ENCODE measurements at places on chromosomes 3 and 15.

GRCh38 chr3:130517602-130518001 is 625 bp downstream of the COL6A6 start:
- DNase-seq: no peak

GRCh38 chr15:98689431-98689861 is 41.1 kb downstream of the IGF1R start:
- no peak for DNase-seq

DNA sequence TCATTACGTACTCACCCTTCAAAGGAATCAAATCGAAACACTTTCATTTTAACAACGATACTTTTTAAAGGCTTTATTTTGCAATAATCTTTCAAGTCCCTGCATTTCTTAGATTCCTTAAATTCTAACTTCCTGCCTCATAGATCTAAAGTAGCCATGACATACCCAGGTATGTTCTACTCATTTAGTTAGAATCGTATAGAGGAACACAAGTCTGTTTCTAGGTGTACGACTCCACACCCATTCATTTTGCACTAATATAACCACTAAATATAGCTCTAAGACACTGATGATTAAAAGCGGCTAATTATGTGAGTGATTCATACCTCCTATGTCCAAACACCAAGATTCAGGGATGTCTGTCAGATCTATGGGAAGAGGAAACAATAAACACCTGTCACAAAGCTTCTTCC is 1.3 kb downstream of the ATP13A3 start:
- no peak for DNase-seq

DNA sequence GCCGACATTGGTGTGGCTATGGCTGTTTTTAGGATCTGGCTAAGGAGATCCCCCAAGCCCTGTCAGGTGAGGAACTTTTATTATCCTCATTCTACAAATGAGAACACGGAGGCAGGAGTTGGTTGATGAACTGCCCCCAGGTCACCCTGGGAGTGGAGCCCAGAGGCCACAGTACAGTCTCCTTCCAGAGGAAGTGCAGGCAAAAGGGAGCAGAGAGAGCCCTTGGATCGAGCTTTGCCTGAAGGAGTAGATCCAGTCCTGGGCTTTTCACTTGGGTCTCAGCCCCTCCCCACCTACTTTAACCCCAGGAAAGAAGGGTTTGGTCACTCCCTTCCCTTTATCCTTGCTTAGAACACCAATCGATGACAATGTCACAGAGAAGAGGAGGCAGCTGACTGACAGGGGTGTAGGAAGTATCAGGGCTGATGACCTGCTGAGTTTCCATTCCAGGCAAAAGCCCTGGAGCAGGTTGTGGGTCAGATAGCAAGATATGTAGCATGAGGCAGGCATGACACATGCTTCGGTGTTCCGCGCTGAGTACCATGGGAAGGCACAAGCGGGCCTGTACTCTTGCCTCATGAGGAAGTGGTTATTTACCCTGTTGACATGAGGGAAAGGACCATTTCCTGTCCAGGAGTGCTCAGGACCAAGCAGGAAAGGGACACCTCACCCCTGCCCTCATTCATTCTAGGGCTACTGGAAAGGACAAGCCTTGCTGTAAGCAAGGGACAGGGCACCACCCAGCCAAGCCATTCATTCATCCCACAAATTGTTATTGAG is 5.8 kb upstream of the PLA2G4D start:
- no peak for DNase-seq

DNA sequence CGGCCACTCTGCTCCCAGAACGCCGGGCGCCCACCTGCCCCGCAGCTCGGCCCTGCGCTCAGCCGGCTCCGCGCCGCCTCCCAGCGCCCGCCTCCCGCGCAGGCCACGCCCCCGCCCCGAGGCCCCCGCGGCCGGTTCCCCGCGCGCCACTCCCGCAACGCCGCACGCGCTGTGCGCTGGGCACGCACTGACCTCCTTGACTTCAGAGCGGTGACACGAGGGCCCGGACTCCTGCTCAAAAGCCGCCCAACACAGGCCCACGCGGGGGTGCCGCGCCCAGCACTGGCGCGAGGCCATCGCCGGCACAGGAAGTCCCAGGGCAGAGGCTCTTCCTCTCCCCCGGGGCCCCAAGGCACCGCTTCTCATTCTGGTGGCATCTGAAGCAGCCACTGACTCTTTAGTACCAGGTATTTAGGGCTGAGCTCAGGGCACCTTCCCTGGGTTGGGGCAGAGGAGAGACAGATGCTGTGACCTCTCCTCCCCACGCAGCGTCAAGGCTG is 12.4 kb downstream of the TNK2 start:
- no peak for DNase-seq

DNA sequence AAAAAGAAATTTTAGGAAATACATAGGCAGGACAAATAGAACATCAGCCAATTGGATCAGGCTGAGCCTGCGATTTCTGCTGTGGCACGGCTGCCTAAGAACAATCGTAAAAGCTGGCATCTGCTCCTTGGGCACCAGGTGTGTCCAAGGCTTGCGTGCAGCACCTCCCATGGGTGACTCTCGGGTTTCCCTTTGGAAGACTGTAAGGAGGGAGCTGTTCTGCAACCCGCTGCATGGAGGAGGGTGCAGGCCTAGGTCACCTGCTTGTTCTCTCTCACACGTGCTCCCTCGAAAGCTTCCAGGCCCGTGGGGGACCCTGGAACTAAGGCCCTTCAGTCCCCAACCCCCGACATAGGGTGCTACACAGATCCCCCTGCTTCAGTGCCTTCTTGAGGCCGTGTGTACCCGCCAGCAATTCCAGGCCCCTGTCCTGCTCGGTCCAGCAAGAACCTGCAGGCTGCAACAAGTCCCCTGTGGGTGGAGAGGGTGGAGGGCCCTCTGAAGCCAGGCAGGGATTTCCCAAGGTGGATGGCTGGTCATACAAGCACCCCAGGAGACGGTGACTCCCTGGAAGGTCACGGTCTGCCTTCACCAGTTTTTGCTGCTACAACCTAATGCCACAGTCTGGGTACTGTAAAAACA is 3.4 kb downstream of the GP9 start:
- peak; percentile 57 for DNase-seq

GRCh38 chr15:29104566-29104880 is 165.1 kb downstream of the NSMCE3 start:
- DNase-seq: no peak

DNA sequence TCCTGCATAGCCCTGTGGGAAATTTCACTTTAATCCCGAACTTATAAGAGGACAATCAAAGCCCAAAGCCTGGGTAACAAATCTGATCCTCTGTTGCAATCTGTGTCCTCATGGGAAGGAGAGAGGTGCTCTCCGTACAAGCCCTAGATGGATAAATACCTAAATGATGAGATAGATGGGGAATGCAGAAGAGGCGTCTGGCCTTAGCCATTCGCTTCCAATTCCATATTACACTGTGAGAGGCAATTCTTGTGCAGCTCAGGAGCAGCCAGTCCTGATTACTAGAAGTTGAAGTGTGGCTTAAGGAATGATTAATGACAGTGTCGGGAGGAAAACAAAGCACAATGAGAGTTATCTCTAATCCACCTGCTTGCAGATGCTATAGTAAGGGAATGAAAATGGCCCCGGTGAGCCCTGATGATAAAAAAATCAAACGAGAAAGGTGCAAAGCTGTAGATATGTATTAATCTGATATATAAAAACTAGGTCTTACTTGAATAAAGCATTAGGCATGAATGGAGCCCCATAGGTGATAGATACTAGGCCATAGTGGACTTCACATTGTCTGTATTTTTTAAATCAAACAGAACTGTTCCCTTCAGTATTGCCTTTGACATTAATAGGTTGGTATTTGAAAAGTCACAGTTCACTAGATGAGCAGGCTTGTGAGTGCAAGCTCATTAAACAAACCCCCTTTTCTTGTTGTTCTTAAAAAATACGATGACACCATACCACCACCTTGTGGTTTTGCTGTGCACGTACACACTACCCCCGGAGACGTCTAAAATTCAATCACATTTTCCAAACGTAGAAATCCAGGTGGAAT is 54.2 kb upstream of the TMCO5A start:
- peak; percentile 53 for DNase-seq

DNA sequence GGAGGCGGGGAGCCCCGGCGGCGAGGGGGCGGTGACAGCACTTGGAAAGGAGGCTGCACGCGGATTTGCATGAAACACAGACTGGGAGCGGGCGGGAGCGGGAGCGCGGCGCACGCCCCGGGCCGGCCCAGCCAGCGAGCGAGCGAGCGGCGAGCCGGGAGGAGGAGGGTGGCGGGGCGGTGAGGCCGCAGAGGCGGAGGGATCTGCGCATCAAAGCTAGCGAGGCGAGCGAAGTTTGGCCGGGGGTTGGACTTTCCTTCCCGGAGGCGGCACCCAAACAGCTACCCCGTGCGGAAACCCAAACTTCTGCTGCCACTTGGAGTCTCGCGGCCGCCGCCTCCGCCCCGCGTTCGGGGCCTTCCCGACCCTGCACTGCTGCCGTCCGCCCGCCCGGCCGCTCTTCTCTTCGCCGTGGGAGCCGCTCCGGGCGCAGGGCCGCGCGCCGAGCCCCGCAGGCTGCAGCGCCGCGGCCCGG is at the start of gene SMAD3:
Gene SMAD3, plus strand, starts transcription at position 72 of the 475 bp plus-strand sequence. CDS start 553 bp downstream, outside the sequence.
- DNase-seq: peak; percentile 45

GRCh38 chr15:61509327-61509840 is 280.3 kb upstream of the RORA start:
- no peak for DNase-seq

- DNase-seq: no peak
Measured at GRCh38 chr3:151174351-151174750, 28.7 kb downstream of the GPR171 start.

DNA sequence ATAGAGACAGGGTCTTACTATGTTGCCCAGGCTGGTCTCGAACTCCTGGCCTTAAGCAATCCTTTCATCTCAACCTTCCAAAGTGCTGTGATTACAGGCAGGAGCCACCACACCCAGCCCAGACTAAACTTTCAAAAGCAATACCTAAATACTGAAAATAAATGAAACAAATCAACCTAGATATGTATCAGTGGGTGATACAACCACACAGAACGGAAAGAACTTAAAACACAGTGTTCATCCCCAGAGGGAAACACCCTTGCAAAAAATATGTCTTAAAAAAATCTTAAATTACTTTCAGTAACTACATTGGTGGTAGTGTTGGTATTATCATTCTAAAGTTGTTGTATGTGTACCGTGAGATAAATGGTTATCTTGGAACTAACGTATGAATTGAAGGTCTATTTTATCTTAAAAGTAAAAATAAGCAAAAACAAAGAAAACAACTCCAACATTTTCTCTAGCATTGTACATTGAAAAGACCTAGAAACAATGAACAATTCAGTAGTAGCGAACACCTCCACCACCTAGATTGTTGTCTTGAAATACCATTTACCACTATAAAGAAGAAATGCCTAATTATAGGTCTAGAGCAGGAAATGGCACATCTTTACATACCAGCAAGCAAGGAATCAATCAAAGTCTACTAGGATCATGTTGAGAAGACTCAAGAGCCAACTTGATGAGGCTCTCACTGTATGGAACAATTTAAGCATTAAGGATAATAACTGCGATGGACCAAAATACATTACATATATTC is 24.7 kb downstream of the SLTM start:
- no peak for DNase-seq

DNA sequence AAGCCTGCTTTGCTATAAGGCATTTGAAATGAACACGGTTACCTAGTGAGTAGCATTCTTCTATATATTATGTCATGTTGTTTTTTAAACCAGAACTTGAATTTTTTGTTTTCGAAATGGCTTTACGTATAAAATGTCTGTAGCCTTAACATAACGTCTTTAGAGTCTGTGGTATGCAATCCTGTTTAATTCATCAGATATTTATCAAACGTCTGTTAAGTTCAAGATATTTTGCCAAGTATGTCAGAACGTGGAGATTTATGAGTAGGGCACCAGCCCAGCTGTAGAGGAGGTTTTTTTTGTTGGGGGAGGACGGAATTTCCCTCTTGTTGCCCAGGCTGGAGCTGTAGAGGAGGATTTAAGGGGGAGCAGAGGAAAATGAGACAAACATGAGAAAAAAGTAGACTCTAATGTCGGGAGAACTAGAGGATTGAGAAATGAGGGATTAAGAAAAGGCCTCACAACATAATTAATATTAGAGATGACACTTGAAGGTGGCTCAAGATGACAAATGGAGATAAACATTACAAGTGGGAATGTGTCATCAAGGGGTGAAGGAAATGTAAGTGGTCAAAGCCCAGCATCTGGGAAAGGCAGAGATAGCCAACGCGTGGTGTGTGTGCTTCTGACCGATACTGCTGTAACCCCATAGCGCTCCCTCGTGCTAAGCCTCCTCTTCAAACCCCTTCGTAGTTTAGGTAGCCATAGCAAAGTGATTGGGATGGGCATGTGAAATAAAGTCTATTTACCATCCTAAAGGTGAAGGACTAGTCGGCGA is 154.0 kb upstream of the GOLGA6L4 start:
- DNase-seq: no peak

- no peak for DNase-seq
Measured at GRCh38 chr3:139199421-139200010, 144.3 kb upstream of the MRPS22 start.

DNA sequence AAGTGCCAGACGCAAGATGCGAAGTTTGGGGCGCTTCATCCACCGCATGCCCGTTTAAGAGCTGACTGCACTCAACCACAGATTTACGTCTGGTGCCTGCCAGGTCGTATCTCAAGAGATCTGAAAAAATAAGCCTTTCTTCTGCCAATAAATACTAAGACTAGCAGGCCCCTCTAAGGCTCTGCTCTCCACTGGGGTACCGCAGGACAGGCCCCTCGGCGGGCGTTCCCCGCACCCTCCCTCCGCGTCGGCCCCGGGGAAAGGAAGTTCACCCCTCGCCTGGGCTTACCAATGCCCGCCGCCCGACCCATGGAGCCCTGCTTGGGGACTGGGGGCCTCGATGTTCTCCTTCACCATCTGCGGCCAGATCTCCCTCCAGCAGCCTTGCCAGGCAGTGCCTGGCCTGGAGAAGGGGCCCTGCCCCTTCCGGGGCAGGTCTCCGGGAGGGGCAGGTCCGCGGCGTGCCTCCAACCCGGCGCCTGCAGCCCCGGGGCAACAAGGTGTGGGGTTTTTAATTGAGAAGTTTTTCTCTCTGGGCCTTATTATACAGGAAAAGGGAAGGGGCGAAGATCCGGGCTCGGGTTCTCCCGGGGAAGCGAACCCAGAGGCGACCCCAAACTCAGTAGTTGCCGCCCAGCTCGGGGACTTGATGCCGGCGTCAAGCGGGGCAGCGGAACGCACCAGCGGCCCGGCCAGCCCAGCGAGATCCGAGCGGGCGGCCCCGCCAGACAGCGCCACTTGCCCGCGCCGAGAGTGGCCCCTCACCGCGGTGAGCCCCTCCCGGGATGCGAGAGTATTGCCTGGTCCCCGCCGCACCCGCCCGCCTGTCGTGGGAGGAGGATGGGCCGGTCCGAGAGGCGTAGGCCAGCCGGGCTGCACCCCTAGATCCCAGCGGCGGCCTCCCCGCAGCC is 735 bp downstream of the GOLGA8B start:
- no peak for DNase-seq

- no peak for DNase-seq
Measured at GRCh38 chr3:2094941-2095340, 3.7 kb upstream of the CNTN4 start.

DNA sequence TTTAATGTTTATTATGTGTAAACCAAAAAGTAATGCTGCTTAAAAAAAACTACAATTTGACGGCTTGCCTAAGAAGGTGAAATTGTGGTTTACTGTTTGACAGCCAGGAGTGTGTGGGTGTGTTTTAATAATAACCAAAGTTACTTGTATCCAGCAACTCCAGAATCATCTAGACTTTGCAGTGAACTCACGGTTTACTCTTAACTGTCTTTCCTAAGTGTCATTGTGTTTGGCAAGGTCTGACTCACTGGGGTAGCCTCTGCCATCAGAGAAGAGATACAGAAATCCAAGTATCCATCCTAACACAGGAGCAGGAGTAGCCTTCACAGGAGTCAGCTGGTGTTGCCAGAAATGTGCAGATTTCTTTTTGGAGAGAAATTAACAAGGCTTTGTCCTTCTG is 151.1 kb downstream of the CTNNB1 start:
- DNase-seq: no peak

Data from NCI-H510A treated with DMSO at 0.1 percent for 48 hours (cell line).